ENCODE measurements at places on chromosomes 7 and 10. TPM values are rescaled to one million over a fixed set of nuclear protein-coding genes. Genes with fewer than 3 reads are reported as not detected.

Gene PHKG1
- 3.7 TPM for total RNA-seq

DNA sequence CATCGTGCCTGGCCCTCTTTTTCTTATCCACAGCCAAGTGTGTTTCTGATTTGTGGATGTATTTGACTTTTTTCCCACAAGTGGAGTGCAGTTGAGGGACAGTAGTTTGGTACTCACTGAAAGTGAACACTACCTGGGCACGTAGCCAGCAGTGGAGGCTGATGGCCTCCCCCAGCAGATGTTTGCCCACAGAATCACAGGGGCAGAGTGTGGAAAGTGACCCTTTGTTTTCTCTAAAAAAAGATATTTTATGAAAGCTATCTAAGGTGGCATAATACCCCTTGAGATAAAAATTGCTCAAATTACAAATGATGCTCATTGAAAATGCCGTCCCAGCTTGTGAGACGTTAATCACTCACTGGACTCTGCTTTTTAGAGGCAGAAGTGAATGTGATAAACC is 29.1 kb downstream of the WDR37 start:
- no peak for DNase-seq

DNA sequence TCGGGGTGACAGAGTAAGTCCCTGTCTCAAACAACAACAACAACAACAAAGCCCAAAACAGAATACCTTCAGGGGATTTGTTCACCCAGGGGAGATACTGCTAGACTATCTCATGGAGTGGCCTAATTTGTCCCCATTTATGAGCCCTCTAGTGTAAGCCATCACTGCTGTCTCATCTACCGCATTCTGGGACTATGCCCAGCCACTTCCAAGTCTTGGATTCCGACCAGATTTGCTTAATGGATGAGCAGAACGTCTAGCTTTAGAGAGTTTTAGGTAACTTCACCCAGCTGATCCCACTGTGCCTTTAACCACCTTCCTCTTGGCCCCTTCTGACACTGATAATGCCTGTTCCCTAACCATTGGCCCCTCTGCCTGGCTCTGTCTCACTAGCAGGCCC is 47.1 kb downstream of the PAPSS2 start:
- DNase-seq, result no peak

GRCh38 chr7:130344271-130344866 is at the start of gene CPA5:
CPA5 (plus strand) TSS chr7:130344816; CDS start chr7:130346486, 1,670 bp downstream.
- DNase-seq, result no peak

- DNase-seq, result no peak
Observed at GRCh38 chr7:29224726-29225125, 30.2 kb downstream of the CHN2 start.

Gene EGR2
- total RNA-seq, result 4.0 TPM

- peak; percentile 98 for DNase-seq
Observed at GRCh38 chr10:98134431-98135221, at the start of gene R3HCC1L. R3HCC1L (plus strand) TSS chr10:98134657; CDS start chr10:98208115, 73,458 bp downstream.

GRCh38 chr7:158849768-158850544 is 6.4 kb upstream of the DYNC2I1 start:
- DNase-seq, result no peak

DNA sequence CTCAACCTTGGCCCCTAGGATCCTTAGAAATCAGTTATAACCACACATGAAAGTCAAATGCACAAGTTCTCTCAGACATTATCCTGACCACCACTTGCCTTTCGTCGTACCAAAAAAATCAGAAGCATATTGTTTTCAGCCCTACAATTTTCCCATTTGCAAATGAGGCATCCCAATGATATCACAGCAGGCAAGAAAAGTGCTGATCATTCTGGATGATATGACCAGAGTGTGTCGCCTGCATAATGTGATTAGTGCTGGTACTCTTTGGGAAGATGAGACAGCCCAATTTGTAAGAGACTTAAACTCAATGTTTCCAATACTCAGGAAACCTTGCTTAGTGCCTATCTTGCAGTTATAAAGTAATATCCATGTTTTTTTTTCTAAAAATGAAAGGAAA is 168.0 kb downstream of the SORCS1 start:
- no peak for DNase-seq

GRCh38 chr7:7772397-7772821 is 54.0 kb upstream of the RPA3 start:
- no peak for DNase-seq

DNA sequence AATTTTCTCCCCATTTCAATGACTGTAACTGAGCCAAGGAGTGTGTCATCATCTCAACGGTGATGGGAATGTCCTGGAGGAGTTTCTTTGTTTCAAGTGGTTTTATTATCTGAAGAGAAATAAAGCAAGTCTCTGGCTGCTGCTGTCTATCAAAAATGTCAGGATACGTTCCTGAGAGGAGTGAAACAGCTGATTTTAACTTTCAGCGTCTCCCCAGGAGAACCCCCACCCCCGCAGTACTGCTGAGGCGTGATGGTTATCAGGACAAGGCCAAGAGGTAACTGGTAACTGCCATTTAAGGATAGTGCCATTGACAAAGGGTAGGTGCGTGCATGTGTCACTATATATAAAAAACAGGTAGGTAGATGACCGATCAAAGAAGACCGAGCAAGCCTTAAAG is 70.3 kb upstream of the LRGUK start:
- DNase-seq, result no peak

DNA sequence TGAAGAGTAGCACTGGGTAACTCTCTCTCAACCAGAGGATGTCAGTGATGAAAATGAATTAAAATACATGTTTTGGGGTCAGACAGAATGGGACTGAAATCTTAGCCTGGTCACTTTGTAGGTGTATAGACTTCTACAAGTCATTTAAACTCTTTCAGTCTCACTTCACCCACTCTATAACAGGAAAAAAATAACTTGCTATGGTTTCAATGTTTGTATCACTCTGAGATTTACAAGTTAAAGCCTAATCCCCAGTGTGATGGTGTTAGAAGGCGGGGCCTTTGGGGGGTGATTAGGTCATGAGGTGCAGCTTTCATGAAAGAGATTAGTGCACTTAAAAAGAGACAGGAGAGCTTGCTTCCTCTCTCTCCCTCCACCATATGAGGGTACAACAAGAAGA is 134.8 kb downstream of the INHBA start:
- DNase-seq, result no peak

- no peak for DNase-seq
Observed at GRCh38 chr7:128725531-128725930, 13.6 kb upstream of the CALU start.

Gene CACNB2
- total RNA-seq, result 21.6 TPM

GRCh38 chr7:141541375-141541774 is 9.8 kb upstream of the AGK start:
- DNase-seq, result no peak

DNA sequence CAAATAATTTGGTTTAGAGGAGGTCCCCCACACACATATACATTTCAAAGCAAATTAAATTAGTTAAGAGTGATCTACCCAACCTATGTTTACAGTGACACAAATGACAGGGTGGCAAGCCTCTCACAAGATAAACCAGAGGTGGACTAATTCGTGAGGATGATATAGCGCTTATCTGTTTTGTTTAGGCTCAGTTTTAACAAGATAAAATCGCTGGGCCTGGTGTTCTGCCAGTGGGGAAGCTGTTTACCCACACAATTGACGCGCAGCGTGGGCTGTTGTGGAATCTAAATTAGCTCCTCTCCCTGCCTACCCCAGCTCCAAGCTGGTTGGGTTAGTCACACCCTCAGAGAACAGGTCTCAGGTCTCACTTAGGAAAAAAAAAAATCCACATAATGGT is 16.7 kb upstream of the PLXNA4 start:
- no peak for DNase-seq

Gene CALML3
- not detected for total RNA-seq

DNA sequence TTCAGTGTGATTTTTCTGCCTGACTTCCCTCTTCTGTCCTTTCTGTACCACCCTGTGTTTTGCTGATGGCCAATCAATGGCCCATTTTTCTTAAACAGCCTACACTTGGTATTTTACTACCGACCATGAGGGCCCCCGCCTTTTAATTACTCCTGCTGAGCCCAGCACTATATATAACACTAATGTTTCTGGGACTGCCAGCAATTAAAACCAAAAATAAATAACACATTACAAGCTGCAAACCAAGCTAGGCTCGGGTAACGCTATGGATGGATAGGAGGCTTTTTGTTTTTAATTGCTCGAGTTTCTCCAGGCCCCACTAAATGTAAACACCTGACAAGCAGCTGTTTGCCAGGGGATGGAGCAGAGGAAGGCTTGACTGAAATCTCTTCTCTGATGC is 915.4 kb upstream of the AUTS2 start:
- DNase-seq, result no peak

GRCh38 chr7:107506674-107507339 is 37.0 kb downstream of the GPR22 start:
- DNase-seq, result peak; percentile 81

Gene PILRA
- total RNA-seq, result 5.9 TPM

DNA sequence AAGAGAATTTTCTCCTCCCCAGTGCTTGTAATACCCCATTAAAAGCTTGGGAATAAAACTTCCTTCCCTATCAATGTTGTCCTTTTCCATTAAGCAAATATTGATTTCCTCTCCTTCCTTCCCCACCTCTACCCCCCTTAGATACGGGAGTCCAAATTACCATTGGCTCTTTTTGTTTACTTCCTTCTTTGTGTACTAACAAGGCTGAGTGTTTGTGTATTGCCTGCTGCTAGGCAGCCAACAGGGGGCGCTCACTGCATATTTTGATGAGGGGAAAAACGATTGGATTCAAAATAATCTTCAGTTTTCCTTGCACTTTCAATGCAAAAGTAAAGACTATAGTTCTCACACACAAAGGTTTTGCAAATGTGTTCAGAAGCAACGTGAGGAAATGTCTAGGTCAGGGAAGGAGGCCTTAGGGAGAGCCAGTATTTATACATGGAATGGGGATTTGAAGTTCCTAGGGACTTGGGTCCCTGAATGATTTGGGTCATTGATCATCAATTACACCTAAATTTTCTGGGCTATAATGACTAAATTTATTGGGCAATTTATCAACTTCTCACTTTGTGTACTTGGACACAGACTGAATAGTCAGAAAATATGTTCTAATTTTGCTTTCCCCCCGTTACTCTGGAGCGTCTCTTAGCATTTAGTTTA is 23.6 kb upstream of the VPS41 start:
- no peak for DNase-seq

GRCh38 chr7:150379441-150380379 is 580 bp downstream of the ZNF775 start:
- no peak for DNase-seq

DNA sequence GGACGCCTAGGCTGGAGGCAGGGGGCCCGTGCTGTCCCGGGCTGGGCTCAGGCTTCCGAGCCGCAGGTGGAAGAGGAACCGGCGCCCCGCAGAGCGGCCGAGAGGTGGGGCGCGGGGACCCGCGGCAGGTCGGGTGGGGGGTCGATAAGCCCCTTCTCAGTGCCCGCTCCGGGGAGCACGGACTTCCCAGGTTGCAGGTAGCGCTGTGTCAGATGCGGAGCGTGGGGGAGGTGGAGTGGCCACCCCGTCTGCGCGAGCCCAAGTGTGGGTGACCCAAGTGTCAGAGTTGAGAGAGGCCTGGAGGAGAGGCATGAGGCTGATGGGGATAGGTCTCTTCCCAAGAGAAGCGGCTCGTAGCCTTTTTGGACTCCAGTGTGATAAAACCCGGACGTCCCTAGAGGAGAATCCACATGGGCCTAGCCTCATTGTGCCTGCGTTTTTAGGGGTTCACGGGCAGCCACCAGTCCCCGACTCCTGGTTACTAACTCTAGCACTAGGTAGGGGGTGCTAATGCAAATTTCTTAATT is 580 bp downstream of the EEPD1 start:
- DNase-seq, result peak; percentile 87

DNA sequence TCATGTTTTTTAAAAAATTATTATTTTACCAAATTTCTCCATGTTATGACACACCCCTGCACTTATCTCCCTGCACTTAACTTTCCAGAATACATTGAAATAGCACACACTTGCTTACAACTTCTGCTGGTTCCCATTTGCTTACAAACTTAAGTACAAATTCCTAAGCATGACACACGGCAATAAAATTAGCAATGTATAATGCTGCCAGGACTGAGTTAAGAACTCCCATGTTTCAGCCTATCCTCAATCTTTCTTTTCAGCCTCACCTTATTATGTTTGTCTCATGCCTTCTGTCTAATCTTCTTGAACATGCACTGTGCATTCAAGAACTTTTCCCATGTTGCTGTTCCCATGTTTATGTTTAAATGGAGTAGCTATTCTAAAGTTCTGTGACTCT is 40.8 kb downstream of the PRPS1L1 start:
- no peak for DNase-seq

Gene LIPN
- 0.32 TPM for total RNA-seq

Gene HOXA10
- 8.9 TPM for total RNA-seq

DNA sequence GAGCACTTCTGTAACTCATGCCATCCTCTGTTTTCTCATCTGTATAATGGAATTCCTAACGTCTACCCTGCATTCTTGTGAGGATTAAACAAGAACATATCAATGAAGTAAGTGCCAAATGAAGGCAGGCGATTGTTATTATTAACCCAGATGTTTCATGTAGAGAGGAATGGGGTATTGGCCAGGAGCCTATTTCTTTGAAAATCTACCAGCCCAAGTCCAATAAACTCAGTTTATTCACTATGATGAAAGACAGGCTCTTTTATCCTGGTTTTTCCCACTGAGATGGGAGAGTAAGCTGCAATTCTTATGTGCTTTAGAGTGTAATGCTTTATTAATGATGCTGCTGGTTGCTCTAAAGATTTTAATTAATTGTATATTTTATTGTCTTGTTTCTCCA is 9.6 kb downstream of the CTTNBP2 start:
- DNase-seq, result no peak

DNA sequence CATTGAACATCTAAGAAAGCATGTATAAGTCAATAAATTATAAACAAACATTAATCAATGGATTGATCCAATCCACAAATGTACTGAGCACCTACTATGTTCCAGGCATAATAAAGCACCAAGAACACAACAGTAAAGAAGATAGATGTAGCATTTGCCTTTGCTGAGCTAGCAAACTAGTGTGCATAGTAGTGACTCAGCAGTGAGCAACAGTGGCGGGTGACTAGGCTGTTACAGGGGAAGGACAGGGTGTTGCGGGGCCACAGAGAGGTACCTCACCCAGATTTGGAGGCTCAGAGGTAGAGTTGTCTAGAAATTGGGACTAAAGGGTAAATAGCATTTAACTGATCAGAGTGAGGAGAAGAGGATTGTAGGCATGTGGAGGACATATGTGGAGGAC is 83.6 kb downstream of the NXPH1 start:
- DNase-seq, result no peak

DNA sequence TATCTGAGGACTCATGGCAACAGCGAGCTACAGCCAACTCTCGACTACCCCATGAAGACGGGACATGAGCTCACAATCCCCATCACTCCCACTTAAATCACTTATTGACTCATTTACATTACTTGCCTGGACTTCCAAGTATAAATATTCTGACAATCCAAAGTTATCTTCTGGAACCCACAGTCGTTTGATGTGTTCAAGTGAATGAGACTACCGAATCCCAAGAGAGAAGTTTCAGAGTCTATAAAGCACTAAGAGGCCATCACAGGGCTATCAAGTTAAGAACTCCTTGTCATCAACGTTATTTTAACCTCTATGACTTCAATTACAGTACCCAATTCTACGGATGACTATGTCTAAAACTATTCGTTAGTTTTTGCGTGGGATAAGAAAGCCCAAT is 11.5 kb upstream of the ANAPC16 start:
- DNase-seq, result no peak

Measured in posterior vena cava (tissue), 2 donors.